Activated CD8-positive, alpha-beta memory T cell treated with anti-CD3 and anti-CD28 coated beads for 1 hour (primary cell): ENCODE measurements at places on chromosomes 4 and X.

DNA sequence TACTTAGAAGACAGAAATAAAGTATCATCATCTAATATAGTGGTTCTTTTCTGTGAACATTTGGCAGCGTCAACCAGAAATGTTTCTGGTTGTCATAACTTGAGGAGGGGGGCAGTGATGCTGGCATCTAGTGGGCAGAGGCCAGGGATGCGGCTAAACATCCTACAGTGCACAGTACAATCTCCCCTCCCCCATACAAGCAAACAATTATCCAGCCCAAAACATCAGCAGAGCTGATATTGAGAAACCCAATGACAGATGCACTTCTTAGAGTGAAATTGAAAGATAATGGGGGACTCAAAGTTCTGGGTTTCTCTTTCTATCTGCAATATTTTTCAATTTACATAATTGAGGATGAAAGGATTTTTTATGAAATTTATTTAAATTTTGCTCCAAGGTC is 1.9 kb upstream of the EIF1AX start:
- no peak for DNase-seq

- no peak for DNase-seq
Measured at GRCh38 chrX:42117318-42117717, 194.0 kb upstream of the CASK start.

GRCh38 chr4:37641886-37642849 is 44.0 kb downstream of the RELL1 start:
- DNase-seq, result no peak

GRCh38 chr4:101187841-101188240 is 159.5 kb downstream of the PPP3CA start:
- no peak for DNase-seq

GRCh38 chr4:154602404-154603020 is 9.9 kb downstream of the FGG start:
- no peak for DNase-seq

- no peak for DNase-seq
Measured at GRCh38 chr4:152095701-152096070, 334.9 kb upstream of the GATB start.

GRCh38 chr4:70734168-70734954 is 12.6 kb downstream of the RUFY3 start:
- DNase-seq, result no peak

- DNase-seq, result no peak
Measured at GRCh38 chr4:110003401-110004187, 90.9 kb downstream of the EGF start.

- peak; percentile 18 for DNase-seq
Measured at GRCh38 chr4:81052119-81053068, 21.9 kb downstream of the BMP3 start.

DNA sequence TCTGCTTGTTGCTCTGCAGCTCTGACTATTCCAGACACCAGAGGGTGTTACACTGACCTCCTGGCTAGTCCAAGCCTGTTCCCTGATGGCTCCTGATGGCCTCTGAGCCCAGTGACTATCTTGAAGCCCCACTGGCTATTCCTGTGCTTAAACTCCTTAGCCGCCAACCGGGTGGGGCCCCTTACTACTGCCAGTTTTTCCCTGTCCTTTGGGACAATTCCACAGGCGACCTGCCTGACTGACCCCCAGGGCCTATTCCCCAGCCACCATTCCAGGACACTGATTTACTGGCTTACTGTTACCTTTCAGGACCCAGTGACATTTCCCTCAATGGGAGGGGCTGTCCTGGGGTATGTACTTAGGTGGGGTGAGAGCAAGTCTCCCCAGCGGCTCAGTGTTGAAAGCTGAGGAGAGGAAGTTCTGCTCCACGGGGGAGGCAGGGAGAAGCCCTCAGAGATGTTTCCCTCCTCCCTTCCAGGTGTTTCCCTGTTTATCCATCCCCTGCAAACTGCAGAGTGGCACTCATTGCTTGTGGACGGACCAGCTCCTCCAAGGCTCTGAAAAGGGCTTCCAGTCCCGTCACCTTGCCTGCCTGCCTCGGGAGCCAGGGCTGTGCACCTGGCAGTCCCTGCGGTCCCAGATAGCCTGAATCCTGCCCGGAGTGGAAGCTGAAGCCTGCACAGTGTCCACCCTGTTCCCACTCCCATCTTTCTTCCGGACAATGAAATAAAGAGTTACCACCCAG is 4.0 kb downstream of the TIMP1 start:
- no peak for DNase-seq

DNA sequence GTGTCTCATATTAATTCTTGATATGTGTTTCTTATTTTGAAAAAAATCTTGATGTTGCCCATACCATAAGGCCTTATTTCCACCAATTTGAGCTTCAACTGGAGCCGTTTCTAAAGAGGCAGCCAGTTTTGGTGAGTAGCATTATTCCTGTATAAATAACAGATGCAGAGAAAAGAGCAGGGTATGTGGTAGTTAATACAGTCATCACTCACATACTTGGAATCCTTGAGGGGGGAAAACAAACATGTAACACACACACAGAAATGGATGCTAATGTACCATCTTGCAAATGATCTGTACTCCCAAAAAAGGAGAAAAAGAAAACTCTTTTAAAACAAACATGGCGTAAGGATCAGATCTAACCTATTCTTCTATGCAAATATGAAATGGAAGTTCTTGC is 389.7 kb downstream of the GPM6A start:
- DNase-seq, result no peak

DNA sequence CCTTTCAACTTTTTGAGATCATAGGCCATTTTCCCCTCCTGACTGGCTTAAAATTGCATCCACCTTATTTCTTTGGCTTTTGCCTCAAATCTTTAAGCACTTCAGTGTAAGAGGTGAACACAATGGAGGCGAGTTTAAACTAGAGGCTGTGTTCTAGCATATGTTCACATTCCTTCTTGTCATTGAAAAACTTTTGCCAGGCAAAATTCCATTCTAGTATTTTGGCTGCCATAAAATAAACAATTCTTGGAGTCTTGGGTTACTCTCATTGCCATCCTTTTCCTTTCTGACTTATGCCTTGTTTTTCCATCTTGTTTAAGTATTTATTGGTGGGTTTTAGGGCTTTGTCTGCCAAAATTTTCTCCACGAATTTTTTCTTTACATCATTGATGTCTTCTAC is 137.3 kb upstream of the ANXA10 start:
- no peak for DNase-seq

GRCh38 chr4:92091335-92091734 is 212.4 kb upstream of the GRID2 start:
- DNase-seq, result no peak

DNA sequence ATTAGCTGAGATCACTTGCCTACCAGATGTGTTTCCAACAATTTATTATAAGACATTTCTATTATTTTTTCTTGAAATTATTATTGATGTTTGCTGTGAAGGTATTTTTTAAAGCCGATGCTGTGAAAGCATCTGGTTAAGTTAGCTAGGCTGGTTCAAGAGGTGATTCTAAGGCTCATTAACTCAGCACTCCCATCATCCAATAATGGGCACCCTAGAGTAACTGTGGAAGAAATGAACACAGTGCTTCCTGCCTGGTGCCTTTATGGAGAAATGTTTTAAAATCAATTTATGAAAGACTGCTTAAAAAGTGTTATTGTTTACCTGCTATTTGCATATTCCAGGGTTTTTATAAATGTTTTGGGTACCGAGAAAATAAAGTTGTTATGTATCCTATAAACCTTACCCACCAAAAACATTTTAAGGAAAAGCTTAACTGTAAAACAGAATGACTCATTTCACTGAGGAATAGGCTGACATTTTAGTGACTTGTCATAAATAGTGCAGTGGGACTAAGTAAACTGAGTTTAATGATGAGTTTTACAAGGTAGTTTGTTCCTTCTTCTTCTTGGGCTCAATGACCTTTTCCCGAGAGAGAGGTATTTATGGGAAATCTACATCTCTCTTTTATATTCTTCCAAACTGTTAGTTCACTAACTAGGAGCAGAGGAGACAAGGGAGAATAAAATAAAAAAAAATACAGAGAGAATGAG is 310.0 kb upstream of the AADAT start:
- DNase-seq, result no peak

DNA sequence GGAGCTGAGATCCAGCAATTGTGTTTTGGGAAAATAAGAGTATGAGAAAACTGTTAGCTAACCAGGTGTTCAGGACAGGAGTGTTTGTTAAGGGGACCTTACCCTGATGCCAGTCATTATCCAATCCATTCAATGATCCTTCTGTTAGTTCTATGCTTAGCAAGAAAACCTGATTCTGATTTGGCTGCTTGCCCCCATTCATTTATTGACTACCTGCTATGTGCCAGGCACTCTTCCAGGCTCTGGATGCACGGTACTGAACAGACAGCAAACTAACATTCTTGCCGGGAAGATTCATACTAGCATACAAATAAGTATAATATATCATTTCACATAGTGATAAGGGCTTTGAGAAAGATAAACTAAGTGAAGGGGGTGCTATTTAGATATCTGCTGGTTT is 1.0 kb upstream of the MECP2 start:
- DNase-seq, result no peak

- DNase-seq, result no peak
Measured at GRCh38 chrX:132394591-132394990, 94.2 kb downstream of the MBNL3 start.

DNA sequence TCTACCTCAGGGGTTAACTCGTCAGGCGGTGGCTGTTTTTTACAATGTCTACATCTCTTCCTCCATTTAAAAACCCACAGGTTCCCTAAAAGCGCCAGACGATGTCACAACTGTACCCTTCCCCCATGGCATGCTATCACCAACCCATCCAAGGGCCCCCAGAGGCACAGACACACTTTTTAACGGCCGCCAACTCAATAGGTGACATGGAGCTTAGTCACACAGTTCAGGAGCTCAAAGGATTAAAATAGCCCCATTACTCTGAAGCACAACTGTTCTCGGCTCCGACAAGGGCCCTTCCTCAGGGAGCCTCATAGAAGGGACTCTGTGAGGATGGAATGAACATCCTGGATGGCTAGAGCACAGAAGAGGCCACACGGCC is 12.4 kb downstream of the SH3KBP1 start:
- no peak for DNase-seq

DNA sequence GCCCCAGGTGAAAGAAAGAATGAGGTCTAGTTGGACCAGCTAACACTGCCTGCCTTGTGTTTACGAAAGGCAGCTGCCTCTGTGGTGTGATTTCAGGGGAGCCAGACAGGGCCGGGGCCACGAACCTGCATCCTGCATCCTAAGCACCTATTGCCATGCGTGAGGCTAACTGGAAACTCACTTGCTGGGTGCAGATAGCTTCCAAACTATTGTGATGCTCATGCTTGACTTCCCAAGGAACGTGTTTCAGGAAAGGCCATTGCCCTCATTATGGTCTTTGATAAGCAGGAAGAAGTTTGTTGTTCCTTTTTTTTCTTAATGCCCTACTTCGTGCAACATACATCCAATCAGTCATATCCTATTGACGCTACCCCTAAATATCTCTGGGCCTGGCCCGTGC is 2.3 kb upstream of the IRF2 start:
- no peak for DNase-seq

DNA sequence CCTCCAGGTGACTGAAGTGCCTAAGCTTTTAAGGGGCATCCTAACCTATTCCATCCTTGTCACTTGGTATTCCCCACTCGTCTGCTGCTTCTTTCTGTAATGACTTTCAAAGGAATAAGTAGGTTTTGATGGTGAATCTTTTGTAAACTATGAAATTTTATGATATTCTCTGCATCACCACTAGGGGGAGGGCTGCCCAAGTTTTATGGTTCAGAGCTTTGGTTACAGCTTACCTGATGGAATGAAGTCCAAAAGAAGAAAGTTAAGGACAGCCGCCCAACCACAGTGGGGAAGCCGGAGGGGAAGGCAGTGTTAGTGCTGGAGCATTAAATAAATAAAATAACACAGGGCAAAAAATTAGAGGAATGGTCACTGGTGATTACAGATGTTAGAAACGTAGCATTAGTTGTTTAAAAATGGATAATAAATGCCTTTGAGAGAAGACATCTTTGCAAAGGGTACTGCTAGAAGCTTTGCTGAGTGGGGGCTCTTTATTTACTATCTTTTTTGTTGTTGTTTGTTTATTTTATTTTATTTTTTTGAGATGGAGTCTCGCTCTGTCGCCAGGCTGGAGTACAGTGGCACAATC is 204.9 kb downstream of the GBA3 start:
- no peak for DNase-seq

- no peak for DNase-seq
Measured at GRCh38 chr4:80182237-80182866, 15.0 kb upstream of the PRDM8 start.

- no peak for DNase-seq
Measured at GRCh38 chrX:30301963-30302362, 7.2 kb downstream of the NR0B1 start.

DNA sequence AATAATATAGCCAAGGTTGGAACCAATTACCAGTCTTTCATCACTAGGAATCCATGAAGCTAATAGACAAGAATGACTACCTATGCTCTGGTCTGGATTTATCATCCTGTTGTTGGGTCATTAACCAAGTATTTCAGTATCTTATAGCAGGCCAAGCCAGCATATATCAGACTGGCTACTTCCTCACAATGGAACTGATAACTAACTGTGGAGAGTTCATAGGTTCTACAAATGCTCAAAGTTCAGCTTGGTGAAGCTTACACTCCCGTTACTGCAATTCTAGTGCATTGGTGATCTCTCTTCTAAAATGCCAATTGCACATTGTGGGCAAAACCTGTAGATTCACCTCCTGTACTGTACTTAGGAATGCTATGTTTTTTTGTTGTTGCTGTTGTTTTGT is 4.8 kb downstream of the TRPC5OS start:
- no peak for DNase-seq

- DNase-seq, result no peak
Measured at GRCh38 chrX:149495573-149496071, 9.5 kb downstream of the IDS start.

DNA sequence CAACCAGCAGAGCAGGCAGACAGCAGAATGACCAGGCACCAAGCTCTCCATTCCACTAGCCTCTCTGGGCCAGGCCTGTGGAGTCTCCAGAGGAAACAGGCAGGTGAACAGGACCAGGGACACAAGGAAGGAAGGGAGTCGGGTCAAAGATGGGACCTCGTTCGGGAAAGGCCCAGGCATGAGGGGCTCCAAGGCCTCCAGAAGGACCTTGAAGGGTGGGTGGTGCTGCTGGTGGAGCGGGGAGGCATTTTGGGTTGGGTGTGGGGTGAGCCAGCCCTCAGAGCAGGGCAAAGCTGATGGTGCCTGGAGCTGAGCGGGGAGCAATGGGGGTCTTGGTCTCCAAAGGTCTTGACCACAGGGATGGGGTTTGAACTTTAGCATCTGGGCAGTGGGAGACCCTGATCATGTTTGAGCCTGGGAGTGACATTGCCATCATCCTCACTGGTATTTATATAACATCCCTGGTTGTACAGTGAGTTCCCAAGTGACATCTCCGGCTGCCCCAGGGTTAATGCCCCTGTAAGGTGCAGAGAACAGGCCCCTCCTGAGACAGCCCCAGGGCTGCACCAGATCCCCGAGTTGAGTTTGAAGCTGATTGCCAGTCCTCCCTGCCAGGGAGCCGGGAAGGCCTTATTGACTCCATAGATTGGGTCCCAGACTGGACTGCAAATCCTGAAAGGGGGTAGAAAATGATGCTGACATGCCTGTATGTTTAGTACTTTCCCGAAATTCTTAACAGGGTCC is 52.7 kb downstream of the PSAPL1 start:
- DNase-seq, result no peak

GRCh38 chr4:17189759-17190158 is 291.3 kb upstream of the LDB2 start:
- DNase-seq, result no peak

GRCh38 chrX:110056419-110056818 is 53.5 kb downstream of the TMEM164 start:
- DNase-seq, result no peak
